CD8-positive, alpha-beta memory T cell (primary cell): ENCODE measurements at places on chromosomes 13 and 19.

DNA sequence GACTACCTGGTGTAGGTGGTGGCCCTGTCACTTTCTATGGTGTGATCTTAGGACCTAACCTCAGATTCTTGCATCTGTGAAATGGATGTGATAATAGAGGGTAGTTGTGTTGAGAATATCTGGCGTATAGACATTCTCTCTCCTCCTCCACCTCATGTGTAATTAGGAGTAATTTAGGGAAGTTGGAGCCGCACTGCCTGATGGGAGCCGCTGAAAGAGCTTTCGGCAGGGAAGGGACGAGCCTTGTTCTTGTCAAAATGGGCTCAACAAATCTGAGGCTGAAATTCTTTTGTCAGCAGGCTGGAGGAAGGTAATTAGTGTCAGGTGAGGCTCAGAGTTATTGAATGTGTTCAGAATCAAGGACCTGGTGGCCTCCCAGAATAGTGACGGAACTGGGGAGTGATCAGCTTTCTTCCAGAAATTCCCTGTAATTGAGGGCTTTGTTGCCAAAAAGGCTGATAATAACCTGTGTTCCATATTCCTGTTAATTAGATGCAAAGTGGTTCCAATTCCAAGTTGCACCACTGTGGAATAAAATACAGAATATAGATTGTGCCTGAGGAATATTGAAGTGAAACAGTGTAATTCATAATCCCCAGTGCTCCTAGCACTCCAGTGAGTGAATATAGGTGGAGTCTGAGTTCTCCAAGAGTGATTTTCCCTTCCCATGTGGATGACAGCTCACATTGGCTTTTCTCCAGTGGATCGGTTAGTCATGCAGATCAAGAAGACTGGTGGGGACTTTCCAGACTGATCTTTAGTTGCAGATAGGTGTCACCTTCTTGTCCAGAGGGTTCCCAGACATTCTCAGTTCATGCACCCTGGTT lies 47.5 kb downstream of the SPATA13 start:
- no peak for DNase-seq

GRCh38 chr13:76651286-76651685 lies 234.9 kb downstream of the KCTD12 start:
- no peak for DNase-seq

DNA sequence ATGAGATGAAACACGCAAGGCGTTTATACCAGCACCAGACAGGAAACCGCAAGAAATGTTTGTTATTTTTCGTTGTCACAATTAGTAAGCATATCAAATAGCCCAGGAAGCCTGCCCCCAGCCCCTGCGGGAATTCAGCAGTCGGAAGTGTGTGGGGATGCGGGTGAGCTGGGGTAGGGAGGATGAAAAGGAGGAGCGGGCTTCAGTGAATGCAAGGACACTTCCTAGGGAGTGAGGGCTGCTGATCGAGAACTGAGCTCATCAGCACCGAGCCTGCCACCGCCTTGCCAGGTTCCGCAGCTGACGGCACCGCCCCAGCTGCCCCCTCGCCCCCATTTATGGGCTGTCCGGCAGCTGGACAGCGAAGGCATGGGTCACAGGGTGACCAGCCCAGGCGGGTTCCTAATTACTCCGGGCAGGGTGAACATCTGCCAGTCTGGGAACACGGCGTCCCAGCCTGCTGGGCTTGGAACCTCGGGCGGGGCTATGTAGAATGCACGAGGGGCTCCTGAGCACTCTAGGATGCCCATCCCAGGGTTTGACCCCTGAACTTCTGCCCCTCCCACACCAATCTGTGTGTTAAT lies 1.6 kb upstream of the BEST2 start:
- DNase-seq = no peak

DNA sequence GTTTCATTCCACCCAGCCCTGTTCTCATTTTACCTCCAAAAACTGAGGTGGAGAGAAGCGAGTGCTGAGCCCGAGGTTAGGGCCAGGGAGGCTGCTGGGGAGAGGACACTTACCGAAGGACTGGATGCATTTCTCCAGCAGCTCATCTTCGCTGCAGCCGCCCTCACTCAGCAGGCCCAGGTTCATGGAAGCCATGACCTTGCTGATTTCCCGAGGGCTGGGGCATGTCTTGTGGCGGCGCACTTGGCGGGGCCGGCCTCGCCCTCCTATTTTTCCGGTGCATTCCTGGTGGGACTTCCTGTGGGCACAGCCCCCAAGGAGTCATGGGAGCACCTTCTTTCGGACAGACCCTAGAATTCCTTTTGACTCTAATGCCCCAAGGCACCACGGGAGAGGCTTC lies 4.2 kb downstream of the RASGRP4 start:
- DNase-seq = no peak

GRCh38 chr13:29758531-29759114 lies 91.8 kb downstream of the UBL3 start:
- DNase-seq = peak; percentile 9

- no peak for DNase-seq
Measured at GRCh38 chr13:21639561-21639960, 31.3 kb upstream of the FGF9 start.

- DNase-seq = no peak
Measured at GRCh38 chr13:26743971-26744370, 16.6 kb downstream of the GPR12 start.

DNA sequence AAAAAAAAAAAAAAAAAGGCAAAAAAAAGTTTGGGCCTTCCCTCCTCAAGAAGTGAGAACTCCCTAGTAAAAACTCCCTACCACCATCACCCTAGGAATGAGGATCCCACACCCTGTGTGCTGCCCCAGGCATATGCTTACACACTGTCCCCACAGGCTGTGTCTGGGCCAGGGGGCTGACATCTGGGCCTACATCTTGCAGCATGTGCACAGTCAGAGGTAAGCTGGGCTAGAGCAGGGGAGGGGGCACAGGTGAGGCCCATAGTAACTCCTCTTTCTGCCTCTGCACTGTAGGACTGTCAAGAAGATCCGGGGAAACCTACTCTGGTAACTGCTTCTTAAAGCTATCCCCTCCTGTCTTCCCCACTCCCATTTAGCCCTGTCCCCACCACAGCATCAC lies 1.0 kb downstream of the HAUS5 start:
- DNase-seq = no peak

DNA sequence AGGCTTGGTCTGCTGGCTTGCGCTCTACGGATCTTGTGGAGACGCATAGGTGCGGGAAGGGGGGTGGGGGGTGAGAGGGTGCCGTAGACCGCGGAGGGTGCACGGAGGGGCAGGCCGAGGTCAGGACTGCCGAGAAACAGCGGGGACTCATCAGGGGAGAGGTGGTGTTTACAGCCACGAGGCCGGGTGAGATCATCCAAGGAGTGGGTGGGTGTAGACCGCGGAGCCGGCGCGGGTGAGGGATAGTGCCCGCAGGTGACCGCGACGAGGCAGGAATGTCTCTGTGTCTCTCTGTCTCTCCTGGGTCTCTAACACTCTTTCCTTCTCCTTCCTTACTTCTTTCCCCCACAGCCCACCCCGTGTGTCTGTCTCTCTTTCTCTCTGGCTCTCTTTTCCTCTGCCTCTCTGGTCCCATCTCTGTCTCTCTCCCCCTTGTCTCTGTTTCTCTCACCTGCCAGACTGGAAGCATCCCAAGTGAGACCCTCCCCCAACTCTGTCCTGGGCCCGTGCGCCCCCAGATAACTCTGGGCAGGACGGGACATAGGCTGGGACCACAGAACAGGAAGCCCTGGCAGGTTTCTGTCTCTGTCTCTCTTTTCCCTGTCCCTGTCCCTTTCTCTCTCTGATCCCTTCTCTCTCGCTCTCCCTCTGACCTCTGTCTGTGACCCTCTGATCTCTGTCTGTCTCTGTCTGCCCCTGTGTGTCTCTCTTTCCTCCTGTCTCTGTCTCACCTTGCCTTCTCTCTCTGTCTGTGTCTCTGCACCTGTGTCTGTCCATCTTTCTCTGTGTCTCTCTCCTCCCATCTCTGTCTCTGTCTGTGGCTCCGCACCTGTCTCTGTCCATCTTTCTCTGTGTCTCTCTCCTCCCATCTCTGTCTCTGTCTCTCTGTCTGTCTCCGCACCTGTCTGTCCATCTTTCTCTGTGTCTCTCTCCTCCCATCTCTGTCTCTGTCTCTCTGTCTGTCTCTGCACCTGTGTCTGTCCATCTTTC lies 1.8 kb upstream of the KLK4 start:
- DNase-seq = no peak

DNA sequence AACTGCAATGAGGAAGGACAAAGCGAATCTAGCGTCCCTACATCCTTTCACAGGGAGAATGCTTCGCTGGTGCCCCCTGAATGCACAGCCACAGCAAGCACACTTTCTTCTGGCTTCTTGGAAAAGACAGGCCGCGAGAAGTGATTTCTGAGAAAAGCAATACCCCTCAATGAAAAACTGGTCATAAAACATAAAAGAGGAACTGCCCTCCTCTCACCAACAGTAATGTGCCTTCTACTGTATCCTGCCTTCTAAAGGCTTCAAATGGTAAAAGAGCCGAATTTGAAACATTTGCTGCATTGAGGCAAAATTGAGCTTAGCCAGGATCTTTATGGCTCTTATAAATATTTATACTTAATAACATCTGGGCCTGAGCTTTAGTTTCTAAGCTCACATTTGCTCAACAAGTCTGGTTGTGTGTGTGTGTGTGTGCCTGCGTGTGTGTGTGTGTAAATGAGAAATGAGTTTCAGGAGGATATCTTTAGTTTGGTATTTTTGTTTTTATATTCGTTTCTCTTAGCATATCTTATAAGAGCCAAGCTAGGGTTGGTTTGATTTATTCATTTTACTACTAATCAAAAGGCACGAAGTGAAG lies 246.1 kb upstream of the MAB21L1 start:
- DNase-seq = no peak

DNA sequence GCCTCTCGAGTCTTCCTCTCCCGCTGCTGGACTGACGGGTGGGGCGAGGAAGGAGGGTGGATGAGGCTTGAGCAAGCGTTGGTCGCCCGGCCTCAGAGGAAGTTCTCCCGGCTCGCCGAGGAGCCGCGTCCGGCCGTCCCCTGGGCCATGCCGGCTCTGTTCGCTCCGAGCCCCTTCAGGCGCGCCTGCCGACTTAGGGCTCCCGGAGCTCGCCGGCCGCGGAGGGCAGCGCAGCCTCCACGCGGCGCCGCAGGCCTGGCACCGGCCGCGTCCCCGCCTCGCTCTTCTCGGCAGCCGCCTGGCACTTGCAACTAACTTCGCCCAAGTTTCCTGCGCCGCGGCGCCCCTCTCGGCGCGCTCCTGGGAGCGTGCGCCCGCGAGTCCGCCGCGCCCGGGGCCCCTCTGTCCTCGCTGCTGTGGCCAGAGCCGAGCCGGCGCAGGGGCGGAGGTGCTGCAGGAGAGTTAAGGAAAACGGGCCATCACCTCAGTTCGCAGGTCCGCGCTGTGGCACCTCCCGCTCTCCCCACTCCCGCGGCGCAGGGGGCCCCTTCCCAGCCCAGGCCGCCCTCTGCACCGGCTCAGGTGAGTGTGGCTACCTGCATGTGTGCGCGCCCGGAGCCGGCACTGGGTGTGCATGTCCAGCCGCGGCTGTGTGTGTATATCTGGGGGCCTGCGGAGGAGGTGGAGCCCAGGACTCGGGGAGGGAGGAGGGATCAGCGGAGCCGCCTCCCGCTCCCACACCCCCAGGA lies 641 bp upstream of the SOX21 start:
- no peak for DNase-seq

DNA sequence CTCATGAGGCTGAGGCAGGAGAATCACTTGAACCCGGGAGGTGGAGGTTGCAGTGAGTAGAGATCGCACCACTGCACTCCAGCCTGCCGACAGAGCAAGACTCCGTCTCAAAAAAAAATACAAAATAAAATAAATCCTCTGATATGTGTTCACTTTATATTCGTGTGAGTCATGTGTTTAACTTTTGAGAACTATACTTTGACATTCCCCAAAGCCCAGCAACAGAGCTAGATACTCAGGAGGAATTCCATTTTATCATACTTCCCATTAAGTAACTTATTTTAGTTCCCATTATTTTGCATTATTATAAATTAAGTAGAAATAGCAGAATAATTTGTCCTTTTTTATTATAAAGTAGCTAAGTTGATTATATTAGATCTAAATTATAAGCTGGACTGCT lies 3.3 kb upstream of the CHAMP1 start:
- DNase-seq = no peak

DNA sequence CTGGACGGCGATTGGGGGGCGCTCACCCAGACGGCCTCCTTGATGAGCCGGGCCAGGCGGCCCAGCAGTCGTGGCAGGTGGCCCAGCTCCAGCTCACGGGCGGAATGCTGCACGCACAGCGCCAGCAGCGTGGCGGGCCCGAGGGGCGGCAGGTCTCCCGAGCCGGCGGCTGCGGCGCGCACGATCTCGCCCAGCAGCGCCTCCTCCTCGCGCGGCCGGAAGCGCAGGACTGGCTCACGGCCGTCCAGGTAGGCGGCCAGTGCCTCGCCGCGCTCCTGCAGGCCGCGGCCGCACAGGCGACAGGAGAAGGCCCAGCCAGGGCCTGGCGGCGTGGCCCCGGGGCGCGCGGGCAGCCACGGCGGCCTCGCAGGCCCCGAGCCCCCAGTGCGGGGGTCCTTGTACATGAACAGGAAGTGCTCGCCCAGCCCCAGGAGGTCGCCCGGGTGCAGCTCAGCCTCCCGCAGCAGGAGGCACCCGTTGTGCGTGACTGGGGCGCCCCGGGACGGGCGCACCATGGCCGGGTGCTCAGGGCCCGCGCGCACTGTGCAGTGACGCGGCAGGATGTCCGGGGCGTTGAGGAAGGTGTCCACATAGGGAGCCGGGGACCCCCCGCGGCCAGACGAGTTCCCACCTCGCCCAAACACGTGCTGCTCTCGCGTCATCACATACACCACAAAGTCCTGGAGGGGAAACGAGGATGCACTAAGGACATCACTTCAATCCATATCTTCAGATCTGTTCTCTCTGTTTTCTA lies 9.6 kb upstream of the MAMSTR start:
- no peak for DNase-seq

GRCh38 chr19:46448601-46449000 lies 19.9 kb upstream of the PNMA8C start:
- no peak for DNase-seq

GRCh38 chr19:56076498-56076897 lies 44.6 kb downstream of the ZNF787 start:
- DNase-seq = no peak
